Astrocyte (in vitro differentiated cells and primary cell): ENCODE measurements at places on chromosomes 2 and 18. TPM values are rescaled to one million over a fixed set of nuclear protein-coding genes. Genes with fewer than 3 reads are reported as not detected.

DNA sequence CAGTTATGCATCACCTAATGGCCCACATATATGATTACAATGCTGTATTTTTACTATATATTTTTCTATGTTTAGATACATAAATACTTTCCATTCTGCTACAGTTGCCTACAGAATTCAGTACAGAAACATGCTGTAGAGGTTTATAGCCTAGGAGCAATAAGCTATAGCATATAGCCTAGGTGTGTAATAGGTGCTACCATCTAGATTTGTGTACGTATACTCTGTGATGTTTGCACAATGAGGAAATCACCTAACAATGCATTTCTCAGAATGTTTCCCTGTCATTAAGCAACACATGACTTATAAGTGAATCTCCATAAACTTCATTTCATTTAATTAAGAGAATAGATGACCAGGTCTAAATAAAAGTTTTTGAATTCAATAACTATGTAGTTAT is 43.5 kb downstream of the SLC38A11 start:
- no peaks in the 10 kb centered on the region for H3K36me3 ChIP-seq
- no peaks in the 10 kb centered on the region for H3K27me3 ChIP-seq
- H3K4me1 ChIP-seq, result peaks cover 11% of the 10 kb centered on the region
- DNase-seq, result no peak
- H3K27ac ChIP-seq, result no peak overlapping the region
- no peak overlapping the region for H3K4me3 ChIP-seq

Gene IHH
- not detected in 2 replicates for total RNA-seq

DNA sequence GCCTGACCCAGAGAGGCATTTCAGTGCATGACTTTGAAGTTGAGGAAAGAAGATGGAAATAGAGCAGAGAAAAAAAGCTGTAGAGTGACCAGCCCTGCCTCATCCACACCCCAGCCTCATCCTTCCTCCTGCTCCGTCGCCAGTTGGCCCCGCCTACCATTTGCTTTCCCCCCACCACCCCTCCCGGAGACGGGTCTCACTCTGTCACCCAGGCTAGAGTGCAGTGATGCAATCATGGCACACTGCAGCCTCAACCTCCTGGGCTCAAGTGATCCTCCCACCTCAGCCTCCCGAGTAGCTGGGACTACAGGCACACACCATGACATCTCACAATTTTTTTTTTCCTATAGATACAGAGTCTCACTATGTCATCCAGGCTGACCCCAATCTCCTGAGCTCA is 200.8 kb downstream of the EPHA4 start:
- H3K4me3 ChIP-seq, result no peak overlapping the region
- no peaks in the 10 kb centered on the region for H3K27me3 ChIP-seq
- no peaks in the 10 kb centered on the region for H3K36me3 ChIP-seq
- no peak for DNase-seq
- no peak overlapping the region for H3K27ac ChIP-seq

GRCh38 chr2:163132850-163133249 is 294.3 kb upstream of the KCNH7 start:
- H3K27me3 ChIP-seq, result no peaks in the 10 kb centered on the region
- DNase-seq, result peak; percentile 7
- no peak overlapping the region for H3K4me3 ChIP-seq

GRCh38 chr2:205913668-205914067 is 172.3 kb downstream of the INO80D start:
- H3K4me1 ChIP-seq, result no peaks in the 10 kb centered on the region
- H3K27ac ChIP-seq, result no peak overlapping the region
- DNase-seq, result no peak
- no peaks in the 10 kb centered on the region for H3K36me3 ChIP-seq
- H3K4me3 ChIP-seq, result no peak overlapping the region

Gene MBD2
- total RNA-seq, result 53.1 and 59.1 TPM in 2 replicates

DNA sequence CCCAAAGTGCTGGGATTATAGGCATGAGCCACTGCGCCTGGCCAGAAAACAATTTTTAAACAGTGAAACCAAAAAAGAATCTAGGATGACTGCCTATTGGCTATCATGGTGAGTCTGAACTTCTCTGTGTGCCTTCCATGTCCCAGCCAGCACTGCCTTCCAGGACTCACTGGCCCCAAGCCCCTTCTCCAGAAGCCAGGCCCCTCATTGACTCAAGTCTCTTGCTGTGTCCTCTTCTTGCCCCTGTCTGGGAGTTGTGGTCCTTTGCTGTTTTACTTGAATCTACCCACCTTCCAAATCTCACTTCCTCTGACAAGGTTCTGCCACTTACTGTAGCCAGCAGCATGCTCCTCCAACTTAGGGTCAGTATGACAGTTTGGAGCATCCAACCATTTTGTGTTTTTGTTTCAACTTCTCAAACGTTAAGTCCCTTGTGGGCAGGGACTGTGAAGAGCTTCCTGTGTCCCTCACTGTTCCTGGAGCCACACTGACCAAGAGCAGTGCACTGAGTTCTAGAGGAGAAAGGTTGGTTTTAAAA is 41.7 kb downstream of the ST3GAL5 start:
- peaks cover 10% of the 10 kb centered on the region for H3K4me1 ChIP-seq
- no peak overlapping the region for H3K27ac ChIP-seq
- H3K4me3 ChIP-seq, result no peak overlapping the region
- DNase-seq, result no peak
- H3K36me3 ChIP-seq, result peaks cover 4% of the 10 kb centered on the region

- no peaks in the 10 kb centered on the region for H3K4me1 ChIP-seq
- H3K27me3 ChIP-seq, result no peaks in the 10 kb centered on the region
- H3K36me3 ChIP-seq, result no peaks in the 10 kb centered on the region
- no peak for DNase-seq
- H3K27ac ChIP-seq, result no peak overlapping the region
- no peak overlapping the region for H3K4me3 ChIP-seq
Measured at GRCh38 chr18:51182824-51183223, 14.7 kb downstream of the MEX3C start.

DNA sequence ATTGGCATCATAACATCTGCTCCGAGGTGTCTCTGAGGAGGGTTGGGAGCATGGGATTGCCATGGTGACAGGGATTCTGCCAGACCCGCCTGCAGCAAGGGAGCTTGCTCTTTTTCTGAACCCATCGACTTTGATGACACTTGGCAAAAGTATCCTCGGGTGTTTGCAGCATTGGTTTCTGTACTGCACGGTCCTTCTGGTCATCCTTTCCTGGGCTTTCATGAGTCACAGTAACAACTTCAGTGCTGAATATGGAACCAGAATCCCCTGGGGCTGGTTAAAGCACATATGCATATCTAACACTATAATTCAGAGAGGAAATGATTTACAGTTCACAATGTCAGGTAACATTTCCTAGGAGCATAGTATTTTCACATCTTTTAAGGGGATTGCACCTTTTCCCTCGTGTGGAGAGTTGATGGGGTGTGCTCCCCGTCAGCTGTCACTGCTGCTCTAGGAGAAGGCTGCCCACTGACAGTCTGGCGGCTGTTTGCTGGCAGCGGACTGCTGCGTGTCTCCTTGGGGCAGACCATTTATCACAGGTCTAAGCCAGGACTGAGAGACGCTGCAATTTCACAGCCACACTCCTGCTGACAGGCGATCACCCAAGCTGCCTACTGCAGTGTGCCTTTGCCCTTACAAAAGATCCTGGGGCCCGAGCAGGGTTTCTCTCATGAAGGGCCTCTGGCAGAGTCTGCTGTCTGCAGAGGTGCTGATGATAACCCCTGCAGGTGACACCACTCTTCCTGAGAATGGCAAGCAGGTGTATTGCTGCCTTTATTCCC is 425.3 kb downstream of the THSD7B start:
- no peak for DNase-seq
- H3K4me1 ChIP-seq, result no peaks in the 10 kb centered on the region
- H3K27me3 ChIP-seq, result no peaks in the 10 kb centered on the region
- H3K4me3 ChIP-seq, result no peak overlapping the region
- no peak overlapping the region for H3K27ac ChIP-seq
- no peaks in the 10 kb centered on the region for H3K36me3 ChIP-seq

DNA sequence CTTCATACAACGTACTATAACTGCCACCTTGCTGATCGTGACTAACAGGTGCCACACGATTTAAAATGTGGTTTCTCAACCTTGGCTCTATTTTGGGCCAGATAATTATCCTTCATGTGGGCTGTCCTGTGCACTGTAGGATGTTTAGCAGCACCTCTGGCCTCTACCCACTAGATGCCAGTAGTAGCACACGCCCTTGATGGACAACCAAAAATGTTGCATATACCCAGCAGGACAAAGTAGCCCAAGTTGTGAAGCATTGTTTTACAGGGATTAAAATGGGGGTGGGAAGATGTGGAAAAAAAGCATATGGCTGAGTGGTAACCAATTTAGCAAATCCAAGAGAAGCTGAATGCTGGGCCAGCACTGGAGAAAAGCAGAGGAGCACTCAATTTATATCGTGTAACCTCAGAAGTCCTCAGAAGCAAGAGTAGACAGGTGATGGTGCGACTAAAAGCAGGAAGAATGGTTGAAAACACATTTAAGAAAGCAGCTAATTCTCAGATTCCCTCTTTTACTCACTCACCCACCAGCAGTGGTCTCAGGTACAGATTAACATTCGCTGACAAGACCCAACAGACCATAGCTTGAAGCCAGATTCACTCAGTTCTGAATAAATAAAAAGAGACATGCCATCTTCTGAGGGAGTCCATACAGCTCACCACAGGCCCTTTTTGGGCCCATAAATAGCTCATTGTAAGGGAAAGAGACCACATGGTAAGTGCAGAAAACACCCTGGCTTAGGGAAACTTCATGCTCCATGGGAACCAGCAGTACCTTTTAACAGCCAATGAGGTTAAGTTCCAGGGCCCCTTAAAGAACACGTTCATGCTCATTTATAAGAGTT is 50.6 kb downstream of the RAPH1 start:
- H3K27me3 ChIP-seq, result no peaks in the 10 kb centered on the region
- no peak overlapping the region for H3K27ac ChIP-seq
- no peak for DNase-seq
- H3K4me3 ChIP-seq, result no peak overlapping the region

Gene DSG2
- total RNA-seq, result 154 and 168 TPM in 2 replicates

Gene MC5R
- 0.26 and 0.57 TPM in 2 replicates for total RNA-seq

- no peak overlapping the region for H3K27ac ChIP-seq
- H3K4me1 ChIP-seq, result peaks cover 8% of the 10 kb centered on the region
- no peak overlapping the region for H3K4me3 ChIP-seq
- no peaks in the 10 kb centered on the region for H3K36me3 ChIP-seq
- no peaks in the 10 kb centered on the region for H3K27me3 ChIP-seq
- DNase-seq, result peak; percentile 39
Measured at GRCh38 chr2:5482929-5483331, 209.3 kb upstream of the SOX11 start.

Gene HOXD8
- total RNA-seq, result not detected in 2 replicates

DNA sequence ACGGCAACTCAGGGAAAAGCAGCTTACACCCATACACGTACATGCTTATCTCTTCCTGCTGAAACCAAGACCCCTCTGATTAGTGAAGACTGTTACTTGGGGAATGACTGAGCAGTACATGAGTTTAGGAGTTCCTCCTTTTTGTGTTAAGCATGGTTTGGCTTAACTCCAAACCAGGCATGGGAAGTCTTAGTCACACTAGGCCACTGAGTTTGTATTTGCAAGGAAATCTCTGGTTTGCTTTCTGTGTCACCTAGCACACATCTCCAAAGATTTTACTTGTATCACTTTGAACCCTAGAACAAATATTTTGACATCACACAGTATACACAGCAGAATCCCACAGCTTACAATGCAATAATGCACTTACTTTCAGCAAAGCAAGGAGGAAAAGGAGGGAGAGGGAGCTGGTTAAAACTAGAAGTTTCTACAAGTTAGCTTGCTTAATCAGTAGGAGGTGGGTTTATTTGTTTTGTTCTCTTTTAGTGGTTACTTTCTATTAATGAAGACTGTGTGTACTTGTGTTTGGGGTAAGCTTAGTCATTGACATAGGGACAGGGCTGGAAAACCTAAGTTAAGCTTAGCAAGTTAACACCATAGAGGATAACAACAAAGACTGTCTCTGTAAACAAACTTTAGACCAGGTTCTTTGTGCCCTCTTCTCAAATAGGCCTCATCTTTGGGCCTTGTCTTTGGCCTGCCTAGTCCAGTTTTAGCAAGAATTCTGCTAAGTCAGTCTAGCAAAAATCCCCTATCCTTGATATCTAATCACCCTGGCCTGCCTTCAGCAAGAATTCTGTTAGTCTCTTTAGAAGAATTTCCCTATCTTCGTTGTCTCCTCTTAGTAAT is 219.4 kb downstream of the MREG start:
- peaks cover 2% of the 10 kb centered on the region for H3K27me3 ChIP-seq
- H3K36me3 ChIP-seq, result no peaks in the 10 kb centered on the region
- H3K4me1 ChIP-seq, result peaks cover 35% of the 10 kb centered on the region
- DNase-seq, result peak; percentile 99

GRCh38 chr2:24754985-24755705 is 38.0 kb downstream of the PTRHD1 start:
- no peak overlapping the region for H3K27ac ChIP-seq
- peaks cover 2% of the 10 kb centered on the region for H3K36me3 ChIP-seq
- no peaks in the 10 kb centered on the region for H3K4me1 ChIP-seq
- H3K4me3 ChIP-seq, result no peak overlapping the region
- DNase-seq, result no peak

Gene TEX44
- not detected in 2 replicates for total RNA-seq

DNA sequence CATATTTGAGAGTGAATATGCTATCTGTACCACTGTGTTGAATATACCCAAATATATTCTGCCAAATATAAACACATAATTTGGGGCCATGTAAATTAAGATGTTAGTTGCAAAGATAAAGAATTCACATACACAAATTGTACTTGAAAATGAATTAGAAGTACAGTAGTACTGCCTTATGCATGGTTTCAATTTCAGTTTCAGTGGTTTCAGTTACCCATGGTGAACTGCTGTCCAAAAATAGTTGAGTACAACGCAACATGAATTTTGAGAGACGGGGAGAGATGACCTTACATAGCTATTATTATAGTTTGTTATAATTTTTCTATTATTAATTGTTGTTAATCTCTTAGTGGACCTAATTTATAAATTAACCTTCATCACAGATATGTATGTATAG is 1313.0 kb upstream of the FAM98A start:
- no peaks in the 10 kb centered on the region for H3K27me3 ChIP-seq
- no peak for DNase-seq
- no peak overlapping the region for H3K4me3 ChIP-seq
- no peaks in the 10 kb centered on the region for H3K4me1 ChIP-seq
- no peak overlapping the region for H3K27ac ChIP-seq

Gene SLC38A11
- not detected in 2 replicates for total RNA-seq

Gene SPP2
- not detected in 2 replicates for total RNA-seq

GRCh38 chr2:65922794-65923193 is 490.4 kb upstream of the SPRED2 start:
- no peaks in the 10 kb centered on the region for H3K36me3 ChIP-seq
- H3K27ac ChIP-seq, result no peak overlapping the region
- no peak overlapping the region for H3K4me3 ChIP-seq
- H3K4me1 ChIP-seq, result no peaks in the 10 kb centered on the region

- peaks cover 70% of the 10 kb centered on the region for H3K4me1 ChIP-seq
- no peaks in the 10 kb centered on the region for H3K27me3 ChIP-seq
- DNase-seq, result no peak
- no peak overlapping the region for H3K4me3 ChIP-seq
Measured at GRCh38 chr18:77066689-77067088, 65.9 kb downstream of the MBP start.

Gene GYPC
- total RNA-seq, result 26.5 and 29.3 TPM in 2 replicates

GRCh38 chr18:75592527-75592926 is 165.0 kb upstream of the SMIM21 start:
- H3K27ac ChIP-seq, result no peak overlapping the region
- no peaks in the 10 kb centered on the region for H3K27me3 ChIP-seq
- no peak for DNase-seq
- H3K4me1 ChIP-seq, result no peaks in the 10 kb centered on the region
- H3K4me3 ChIP-seq, result no peak overlapping the region

GRCh38 chr2:236972491-236973342 is 113.0 kb upstream of the COPS8 start:
- H3K4me3 ChIP-seq, result no peak overlapping the region
- H3K36me3 ChIP-seq, result no peaks in the 10 kb centered on the region
- peaks cover 4% of the 10 kb centered on the region for H3K27me3 ChIP-seq
- DNase-seq, result peak; percentile 87
- H3K27ac ChIP-seq, result peak overlapping the region; percentile 16

Gene HOXD11
- not detected in 2 replicates for total RNA-seq
